ENCODE measurements at places on chromosomes 13 and 19.

DNA sequence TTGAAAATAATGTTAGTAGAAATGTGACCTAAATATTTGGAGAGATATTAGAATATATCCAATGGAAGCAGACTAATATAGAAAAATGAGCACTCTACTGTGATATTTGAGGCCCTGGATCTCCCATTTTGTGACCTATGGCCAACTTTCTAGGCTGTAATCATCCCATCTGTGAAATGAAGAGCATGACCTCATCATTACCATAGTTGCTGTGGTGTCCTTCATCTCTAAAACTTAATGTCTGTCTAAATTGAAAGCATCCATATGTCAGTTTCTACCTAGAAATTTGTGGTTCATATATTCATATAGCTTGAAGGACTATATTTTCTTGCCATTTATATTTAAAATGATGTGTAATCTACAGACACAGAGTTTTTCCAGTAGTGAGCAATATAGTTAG is 41.6 kb downstream of the PAN3 start:
- no peak for DNase-seq

GRCh38 chr13:96003304-96003703 is 49.9 kb downstream of the UGGT2 start:
- DNase-seq: no peak

DNA sequence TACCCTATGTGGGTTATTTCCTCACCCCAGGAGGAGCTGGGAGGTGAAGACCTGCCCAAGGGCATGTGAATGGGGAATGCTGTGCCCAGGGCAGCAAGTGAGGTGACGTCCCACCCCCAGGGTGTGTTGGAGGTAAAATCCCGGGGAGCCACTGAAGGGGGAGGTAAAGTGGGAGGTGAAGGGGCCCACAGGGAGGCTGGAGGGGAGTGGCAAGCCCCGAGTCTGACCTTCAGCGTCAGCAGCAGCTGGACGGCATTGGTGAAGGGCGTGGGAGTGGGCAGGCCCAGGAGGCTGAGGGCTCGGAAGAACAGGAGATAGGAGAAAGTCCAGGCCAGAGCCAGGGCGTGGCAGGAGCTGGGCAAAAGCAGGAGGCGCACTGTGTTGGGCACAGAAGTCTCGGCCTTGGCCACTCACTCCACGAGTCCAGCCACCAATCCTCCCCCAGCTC is 2.4 kb downstream of the MBOAT7 start:
- no peak for DNase-seq

- no peak for DNase-seq
Observed at GRCh38 chr19:33551676-33552075, 30.1 kb upstream of the PEPD start.

- DNase-seq: no peak
Observed at GRCh38 chr19:3586127-3586626, 899 bp downstream of the GIPC3 start.

DNA sequence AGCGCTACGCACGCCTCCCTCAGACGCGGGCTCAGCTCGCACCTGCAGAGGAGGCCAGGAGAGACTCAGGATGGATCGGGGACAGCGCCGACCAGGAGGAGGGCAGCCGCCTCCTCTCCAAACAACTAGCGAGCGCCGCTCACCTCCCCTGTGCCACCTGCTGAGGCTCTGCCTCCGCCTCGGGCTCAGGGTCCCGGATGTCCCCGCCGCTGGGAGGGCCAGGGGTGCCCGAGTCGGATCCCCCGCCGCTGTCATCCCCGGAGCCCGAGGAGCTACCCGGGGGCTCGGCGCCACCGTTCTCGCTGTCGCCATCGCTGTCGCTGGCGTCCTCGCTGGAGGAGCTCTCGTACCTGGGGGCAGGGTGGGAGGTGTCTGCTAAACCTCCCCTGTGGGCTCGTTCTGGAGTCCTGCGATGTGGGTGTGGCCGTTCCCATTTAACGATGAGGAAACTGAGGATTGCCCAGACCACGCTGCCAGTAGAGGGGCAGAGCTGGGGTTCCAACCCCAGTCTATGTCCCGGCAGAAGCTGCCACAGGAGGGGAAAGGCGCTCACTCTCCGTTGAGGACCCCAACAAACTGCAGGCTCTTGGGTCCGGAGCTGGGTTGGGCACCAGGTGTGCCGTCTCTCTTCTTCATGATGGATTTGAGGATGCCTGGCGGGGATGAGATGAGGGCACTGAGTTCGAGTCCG is 9.2 kb downstream of the KANK3 start:
- no peak for DNase-seq

- DNase-seq: no peak
Observed at GRCh38 chr19:20333508-20333907, 166.5 kb downstream of the ZNF486 start.

DNA sequence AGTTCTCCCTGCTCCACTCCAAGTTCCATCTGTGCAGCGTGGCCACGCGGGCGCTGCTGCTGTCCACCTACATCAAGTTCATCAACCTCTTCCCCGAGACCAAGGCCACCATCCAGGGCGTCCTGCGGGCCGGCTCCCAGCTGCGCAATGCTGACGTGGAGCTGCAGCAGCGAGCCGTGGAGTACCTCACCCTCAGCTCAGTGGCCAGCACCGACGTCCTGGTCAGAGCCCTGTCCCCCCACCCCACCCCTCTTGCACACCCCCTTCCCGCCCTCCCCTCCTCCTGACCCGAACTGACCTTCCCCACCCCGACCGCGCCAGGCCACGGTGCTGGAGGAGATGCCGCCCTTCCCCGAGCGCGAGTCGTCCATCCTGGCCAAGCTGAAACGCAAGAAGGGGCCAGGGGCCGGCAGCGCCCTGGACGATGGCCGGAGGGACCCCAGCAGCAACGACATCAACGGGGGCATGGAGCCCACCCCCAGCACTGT is 11.6 kb downstream of the FUZ start:
- no peak for DNase-seq

- no peak for DNase-seq
Observed at GRCh38 chr19:1122021-1122971, 18.5 kb downstream of the GPX4 start.

DNA sequence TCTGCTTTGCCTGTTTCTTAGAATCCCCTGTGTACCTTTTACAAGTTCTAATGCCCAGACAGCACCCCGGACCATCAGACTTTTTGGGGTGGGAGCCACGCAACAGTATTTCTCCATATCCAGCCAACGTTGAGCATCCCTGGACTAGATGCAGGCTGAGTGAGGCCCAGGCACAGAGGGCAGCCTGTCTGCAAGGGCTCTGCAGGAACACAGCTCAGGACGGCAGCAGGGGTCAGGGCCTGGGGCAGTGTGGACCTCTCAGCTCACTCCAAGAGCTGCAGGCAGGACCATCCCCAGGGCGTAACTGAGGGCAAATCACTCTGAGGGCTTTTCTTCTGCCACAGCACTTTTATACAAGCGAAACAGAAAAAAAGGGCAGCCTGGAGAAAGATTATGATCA is 95.8 kb downstream of the DNAJC15 start:
- DNase-seq: no peak

DNA sequence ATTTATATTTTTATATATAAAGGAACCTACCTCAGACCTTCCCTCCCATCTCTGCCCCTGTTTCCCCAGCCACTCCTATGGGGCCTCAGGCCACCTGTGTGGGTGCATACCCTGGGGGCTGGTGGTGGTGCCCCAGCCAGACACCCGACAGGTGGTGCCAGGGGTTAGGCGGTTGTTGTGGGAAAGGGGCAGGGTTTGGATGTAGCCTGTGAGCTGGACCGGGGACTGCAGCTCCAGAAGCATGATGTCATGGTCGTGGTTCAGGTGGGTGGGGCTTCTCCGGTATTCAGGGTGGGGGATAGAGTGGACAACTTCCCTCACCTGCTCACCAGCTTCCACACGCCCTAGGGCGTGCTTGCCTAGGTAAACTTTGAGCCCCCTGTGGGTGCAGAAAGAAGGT is 5.2 kb downstream of the KLK13 start:
- no peak for DNase-seq

DNA sequence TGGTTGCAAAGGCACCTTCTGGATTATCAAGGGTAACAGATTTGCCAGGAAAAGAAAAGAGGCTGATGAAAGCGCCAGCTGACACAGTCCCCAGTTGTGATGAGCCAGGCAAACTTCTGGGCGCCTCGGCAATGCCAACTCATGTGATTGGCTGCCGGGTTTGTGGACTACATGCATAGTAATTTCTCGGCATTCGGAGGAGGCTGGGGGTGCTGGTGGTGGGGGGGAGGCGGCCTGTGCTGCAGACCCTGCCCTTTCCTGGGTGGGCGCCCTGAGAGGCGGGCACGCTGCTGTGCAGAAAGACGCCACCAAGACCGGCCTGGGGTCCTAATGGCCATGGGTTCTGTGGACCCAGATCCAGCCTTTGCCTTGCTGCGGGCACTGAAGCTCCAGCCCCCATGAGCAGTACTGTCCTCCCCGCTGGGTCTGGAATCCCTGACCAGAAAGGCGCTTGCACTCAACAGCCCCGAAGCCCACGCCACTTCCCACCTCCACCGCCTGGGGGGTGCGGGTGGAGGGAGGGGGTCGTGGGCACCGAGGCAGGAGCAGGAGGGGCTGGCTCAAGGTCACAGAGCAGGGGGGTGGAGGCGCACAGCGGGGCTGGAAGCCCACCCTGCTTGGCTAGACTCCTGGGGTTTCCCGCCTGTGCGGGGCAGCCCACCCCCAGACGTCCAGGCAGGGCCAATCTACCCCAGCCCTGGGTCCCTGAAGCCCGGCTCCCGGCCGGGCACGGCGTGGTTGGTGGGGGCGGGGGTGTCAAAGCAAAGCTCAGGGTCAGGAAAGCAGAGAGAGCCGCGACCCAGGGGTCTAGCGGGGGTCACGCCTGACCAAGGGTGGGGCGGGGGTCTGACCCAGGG is 1.0 kb downstream of the DIRAS1 start:
- no peak for DNase-seq

All from omental fat pad (tissue), 4 donors.